ENCODE measurements at places on chromosomes 13 and 19.

- H3K27ac ChIP-seq: no peak overlapping the region
- no peaks in the 10 kb centered on the region for H3K36me3 ChIP-seq
- H3K4me1 ChIP-seq: no peaks in the 10 kb centered on the region
- H3K27me3 ChIP-seq: no peaks in the 10 kb centered on the region
- DNase-seq: no peak
Observed at GRCh38 chr13:109945206-109945960, 159.0 kb upstream of the IRS2 start.

- H3K4me3 ChIP-seq: no peak overlapping the region
- DNase-seq: no peak
- H3K4me1 ChIP-seq: peaks cover 6% of the 10 kb centered on the region
Observed at GRCh38 chr19:46189971-46190888, 39.3 kb upstream of the IGFL1 start.

DNA sequence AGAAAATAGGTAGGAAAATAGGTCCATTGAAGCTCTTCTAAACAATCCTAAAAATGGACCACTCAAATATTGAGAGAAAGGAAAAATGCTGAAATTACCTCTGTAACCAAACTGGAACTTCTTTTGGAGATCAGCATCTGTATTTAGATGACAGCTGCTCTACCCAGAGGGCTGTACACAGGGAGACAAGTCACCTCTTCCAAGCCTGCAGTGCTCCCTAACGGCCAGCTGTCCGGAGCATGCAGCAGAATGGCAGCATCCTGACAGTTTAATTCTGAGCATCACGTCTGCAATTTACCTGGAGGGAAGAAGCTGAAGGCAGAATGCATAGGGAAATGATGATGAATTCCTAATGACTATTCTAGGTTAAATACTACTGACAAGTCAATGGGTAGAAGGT, 62.8 kb upstream of the DIAPH3 start:
- no peaks in the 10 kb centered on the region for H3K27me3 ChIP-seq
- H3K36me3 ChIP-seq: no peaks in the 10 kb centered on the region
- peak; percentile 8 for DNase-seq
- no peak overlapping the region for H3K4me3 ChIP-seq
- H3K27ac ChIP-seq: no peak overlapping the region

- peaks cover 7% of the 10 kb centered on the region for H3K4me1 ChIP-seq
- DNase-seq: peak; percentile 97
- peak overlapping the region; percentile 27 for H3K4me3 ChIP-seq
- H3K27ac ChIP-seq: 0 out of 3 replicates have a peak overlapping the region, but pooled peaks have one; percentile 32
- no peaks in the 10 kb centered on the region for H3K36me3 ChIP-seq
- H3K27me3 ChIP-seq: no peaks in the 10 kb centered on the region
Observed at GRCh38 chr19:47479701-47480503, 4.1 kb downstream of the KPTN start.

- H3K27me3 ChIP-seq: peaks cover 4% of the 10 kb centered on the region
- peaks cover 29% of the 10 kb centered on the region for H3K4me1 ChIP-seq
- peaks cover 5% of the 10 kb centered on the region for H3K36me3 ChIP-seq
- H3K4me3 ChIP-seq: no peak overlapping the region
- no peak overlapping the region for H3K27ac ChIP-seq
Observed at GRCh38 chr19:55488986-55489710, 912 bp downstream of the SSC5D start.

GRCh38 chr13:60398907-60399589, 2.0 kb downstream of the TDRD3 start:
- peaks cover 4% of the 10 kb centered on the region for H3K4me1 ChIP-seq
- H3K27ac ChIP-seq: peak overlapping the region; percentile 71
- no peaks in the 10 kb centered on the region for H3K27me3 ChIP-seq
- no peaks in the 10 kb centered on the region for H3K36me3 ChIP-seq

- DNase-seq: no peak
- H3K4me3 ChIP-seq: no peak overlapping the region
- no peaks in the 10 kb centered on the region for H3K36me3 ChIP-seq
Observed at GRCh38 chr13:23928985-23929384, 31.7 kb upstream of the C1QTNF9B start.

- H3K27ac ChIP-seq: no peak overlapping the region
- H3K27me3 ChIP-seq: no peaks in the 10 kb centered on the region
- no peaks in the 10 kb centered on the region for H3K4me1 ChIP-seq
- no peak for DNase-seq
Observed at GRCh38 chr13:88162076-88162702, 491.0 kb downstream of the SLITRK5 start.

DNA sequence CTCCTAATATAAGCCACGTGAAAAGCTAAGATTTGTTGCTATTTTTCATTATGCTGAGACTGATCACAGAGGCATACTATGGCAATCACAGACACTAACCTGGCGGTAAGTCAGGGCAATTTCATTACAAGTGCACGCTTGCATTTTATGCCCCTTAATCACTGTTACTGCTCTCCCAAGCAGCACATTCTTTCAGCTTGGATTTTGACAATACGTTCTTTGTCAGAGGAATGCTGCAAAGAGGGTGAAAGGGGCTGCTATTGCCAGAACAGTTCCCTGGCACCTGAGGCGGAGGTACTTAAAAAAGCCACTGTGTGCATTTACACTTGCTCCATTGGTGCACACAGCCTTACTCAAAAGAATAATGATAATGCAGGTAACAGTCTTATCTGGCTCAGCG, 346.6 kb downstream of the RFC3 start:
- H3K27ac ChIP-seq: no peak overlapping the region
- no peaks in the 10 kb centered on the region for H3K36me3 ChIP-seq
- H3K4me3 ChIP-seq: no peak overlapping the region
- H3K27me3 ChIP-seq: no peaks in the 10 kb centered on the region

- H3K27ac ChIP-seq: no peak overlapping the region
- DNase-seq: no peak
- no peaks in the 10 kb centered on the region for H3K27me3 ChIP-seq
- no peak overlapping the region for H3K4me3 ChIP-seq
Observed at GRCh38 chr13:75968103-75968838, 332.1 kb downstream of the LMO7 start.

DNA sequence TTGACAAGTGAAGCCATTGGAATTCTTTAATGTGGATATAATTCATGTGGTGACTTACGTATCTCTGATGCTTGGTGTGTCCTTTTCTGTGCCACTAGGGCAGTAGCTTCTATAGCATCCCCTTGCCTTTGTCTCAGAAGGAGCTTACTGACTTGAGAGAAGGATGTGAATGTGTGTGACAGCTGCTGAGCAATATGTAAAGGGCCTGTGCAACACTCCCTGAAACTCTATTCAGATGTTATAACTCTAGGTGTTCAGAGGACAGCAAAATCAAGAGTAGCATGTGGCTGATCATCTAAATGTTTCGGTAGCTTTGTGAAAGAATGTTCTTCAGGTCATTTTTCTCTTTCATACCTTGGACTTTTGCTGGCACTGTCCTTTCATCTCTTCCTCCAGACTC, 189.5 kb downstream of the LMO7 start:
- no peaks in the 10 kb centered on the region for H3K36me3 ChIP-seq
- no peaks in the 10 kb centered on the region for H3K27me3 ChIP-seq

DNA sequence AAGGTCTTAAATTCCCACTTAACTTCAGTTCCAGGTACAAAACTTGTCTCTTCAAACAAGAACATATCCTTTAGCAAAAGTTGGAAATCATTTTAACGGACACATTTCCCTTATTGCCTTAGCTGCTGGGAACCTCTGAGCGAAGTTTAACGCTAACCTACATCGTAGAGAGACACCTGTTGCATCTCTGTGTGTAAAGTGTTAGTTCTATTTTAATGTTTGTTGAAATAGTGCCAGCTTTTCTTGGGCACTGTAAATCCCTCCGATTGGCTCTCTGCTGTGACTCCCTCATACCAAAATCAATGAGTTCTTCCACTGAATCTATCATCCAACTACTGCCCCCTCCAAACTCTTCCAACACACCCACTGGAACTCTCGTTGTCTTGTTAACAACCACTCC, 2.3 kb upstream of the HIF3A start:
- H3K27ac ChIP-seq: no peak overlapping the region
- H3K27me3 ChIP-seq: peaks cover 7% of the 10 kb centered on the region
- no peaks in the 10 kb centered on the region for H3K36me3 ChIP-seq

DNA sequence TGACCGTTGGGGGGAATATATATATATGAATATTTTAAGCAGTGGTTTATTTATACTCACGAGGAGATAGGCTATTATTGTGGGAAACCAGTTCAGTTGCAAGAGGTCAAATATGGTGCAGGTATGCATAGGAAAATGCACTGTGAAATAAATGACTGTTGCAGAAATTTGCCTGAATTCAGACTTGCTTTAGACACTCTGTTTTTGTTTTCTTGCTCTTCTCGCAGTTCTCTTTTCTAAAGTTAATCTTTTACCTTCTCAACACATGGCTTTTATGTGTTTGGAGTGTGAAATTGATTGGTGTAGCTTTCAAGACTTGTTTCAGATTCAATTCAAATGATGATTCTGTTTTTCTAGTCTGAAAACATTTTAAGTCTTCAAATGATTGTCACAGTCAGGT, 109.7 kb downstream of the LRCH1 start:
- no peak overlapping the region for H3K4me3 ChIP-seq
- H3K36me3 ChIP-seq: no peaks in the 10 kb centered on the region
- H3K27me3 ChIP-seq: no peaks in the 10 kb centered on the region
- no peak for DNase-seq
- H3K4me1 ChIP-seq: no peaks in the 10 kb centered on the region

- no peaks in the 10 kb centered on the region for H3K36me3 ChIP-seq
- no peaks in the 10 kb centered on the region for H3K4me1 ChIP-seq
- DNase-seq: no peak
- H3K27ac ChIP-seq: no peak overlapping the region
- H3K27me3 ChIP-seq: no peaks in the 10 kb centered on the region
Observed at GRCh38 chr13:65400702-65401101, 1829.4 kb downstream of the PCDH9 start.

DNA sequence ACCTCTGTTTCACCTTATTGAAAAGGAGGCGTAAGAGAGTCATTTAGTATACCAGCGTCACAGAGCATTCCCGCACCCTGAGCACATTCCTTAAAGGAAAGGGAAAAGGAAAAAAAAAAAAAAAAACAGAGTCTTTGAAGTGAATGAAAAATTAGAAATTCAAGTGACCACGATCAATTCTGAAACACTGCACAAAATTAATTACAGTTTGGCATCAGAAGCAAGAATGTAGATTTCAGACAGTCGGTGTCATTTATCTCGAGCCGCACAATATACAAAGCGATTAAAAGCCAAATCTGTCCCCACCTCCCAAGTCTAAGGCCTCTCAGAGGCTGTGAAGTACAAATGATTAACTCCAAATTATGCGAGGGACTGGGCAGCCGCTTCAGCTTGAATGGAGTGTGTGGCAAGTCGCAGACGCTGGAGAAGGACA, 173.7 kb upstream of the ZNF507 start:
- DNase-seq: no peak
- H3K4me1 ChIP-seq: no peaks in the 10 kb centered on the region
- H3K4me3 ChIP-seq: no peak overlapping the region
- H3K36me3 ChIP-seq: no peaks in the 10 kb centered on the region
- no peak overlapping the region for H3K27ac ChIP-seq

DNA sequence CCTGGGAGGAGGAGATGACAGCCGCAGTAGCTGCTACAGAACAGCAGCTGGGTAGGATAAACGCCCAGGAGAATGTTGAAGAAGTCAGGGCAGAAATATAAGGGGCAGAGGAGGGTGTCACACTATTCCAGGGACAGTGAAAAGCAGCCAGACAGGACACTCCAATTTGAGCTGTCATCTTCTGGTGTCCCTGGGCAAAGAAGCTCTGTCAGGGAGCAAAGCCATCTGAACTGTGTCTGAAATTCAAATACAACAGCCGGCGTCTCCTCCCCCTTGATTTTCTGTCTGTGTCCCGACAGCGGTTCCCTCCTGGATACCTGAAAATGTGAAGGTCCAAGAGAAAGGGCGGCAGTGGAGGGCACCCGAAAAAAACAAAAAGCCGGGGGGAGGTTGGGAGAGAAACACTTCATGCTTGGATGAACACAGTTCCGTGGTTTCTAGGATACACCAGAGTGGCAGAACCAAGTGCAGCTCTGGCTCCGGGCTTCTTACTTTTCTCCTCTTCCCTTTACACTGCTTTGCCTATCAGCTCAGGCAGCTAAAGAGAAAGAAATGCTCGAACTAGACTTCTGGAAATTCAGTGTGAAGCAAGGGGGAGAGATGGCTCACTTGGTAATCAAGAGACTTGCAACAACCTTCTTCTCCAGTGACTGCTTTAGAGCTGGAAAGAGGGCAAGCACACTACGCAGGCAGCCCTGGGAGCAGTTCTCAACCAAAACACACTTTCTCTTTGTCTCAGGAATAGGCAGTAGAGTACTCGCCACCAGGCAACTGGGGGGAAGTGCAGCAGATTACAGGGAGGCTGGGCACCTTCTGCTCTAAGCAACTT, 465.6 kb downstream of the ITGBL1 start:
- H3K36me3 ChIP-seq: no peaks in the 10 kb centered on the region
- no peak overlapping the region for H3K4me3 ChIP-seq
- H3K4me1 ChIP-seq: no peaks in the 10 kb centered on the region
- no peaks in the 10 kb centered on the region for H3K27me3 ChIP-seq
- DNase-seq: no peak
- H3K27ac ChIP-seq: no peak overlapping the region

DNA sequence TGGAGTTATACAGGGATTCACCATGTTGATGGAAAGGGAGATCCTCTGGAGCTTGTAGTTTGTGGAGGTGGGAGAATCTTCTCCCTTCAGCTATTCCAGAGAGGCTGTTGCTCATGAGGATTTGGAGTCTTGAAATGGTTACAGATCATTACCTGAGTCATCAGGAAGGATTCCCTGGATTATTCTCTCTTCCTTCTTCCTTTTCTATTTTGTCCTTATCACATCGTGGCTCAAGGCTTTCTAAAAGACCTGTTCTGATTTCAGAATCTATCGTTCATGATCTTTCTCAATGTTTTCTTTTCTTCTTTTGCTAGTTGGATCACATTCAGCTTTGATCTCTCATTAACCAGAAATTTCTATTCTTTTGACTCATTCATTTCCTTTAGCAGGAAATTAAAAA, 196.0 kb downstream of the KLF5 start:
- no peak overlapping the region for H3K27ac ChIP-seq
- no peaks in the 10 kb centered on the region for H3K4me1 ChIP-seq
- no peak overlapping the region for H3K4me3 ChIP-seq
- H3K27me3 ChIP-seq: no peaks in the 10 kb centered on the region
- H3K36me3 ChIP-seq: no peaks in the 10 kb centered on the region

DNA sequence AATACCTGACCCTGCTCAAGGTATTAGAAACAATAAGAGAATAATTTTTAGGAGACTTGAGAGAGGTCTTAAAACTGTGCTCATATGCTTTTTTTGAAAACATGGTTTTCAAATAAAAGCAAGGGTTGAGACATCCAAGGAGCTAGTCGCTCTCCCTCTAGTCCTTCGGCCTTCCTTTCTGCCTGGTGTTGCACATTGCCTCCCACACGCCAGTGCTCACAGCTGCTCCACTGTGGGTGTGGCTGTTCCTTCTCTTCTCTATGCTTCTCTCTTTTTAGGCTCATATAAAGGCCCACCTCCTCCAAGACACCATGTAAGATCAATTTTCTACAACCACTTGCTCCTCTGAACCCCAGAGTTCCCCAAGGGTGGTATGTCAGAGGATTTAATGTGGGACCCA, 352.6 kb downstream of the ENOX1 start:
- no peak for DNase-seq
- H3K4me3 ChIP-seq: no peak overlapping the region

DNA sequence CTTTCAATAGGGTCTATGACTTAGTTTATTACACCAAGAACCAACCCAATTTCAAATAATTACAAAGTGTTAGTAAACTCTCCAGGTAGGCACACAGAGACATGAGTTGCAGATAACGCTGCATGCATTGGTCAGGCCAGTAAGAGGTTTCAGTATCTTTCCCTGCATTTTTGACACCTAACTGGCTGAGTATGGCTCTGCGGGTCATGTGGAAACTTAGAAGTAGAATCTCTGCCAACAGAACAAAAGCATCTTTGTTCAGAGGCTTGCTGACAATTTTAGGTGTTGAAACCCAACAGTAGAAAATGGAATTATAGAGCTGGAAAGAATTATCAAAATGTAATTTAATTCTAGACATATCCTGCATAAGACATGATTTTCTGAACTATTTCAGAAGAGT, 25.3 kb downstream of the HTR2A start:
- H3K36me3 ChIP-seq: no peaks in the 10 kb centered on the region
- H3K27me3 ChIP-seq: no peaks in the 10 kb centered on the region
- DNase-seq: no peak
- H3K4me3 ChIP-seq: no peak overlapping the region
- H3K27ac ChIP-seq: no peak overlapping the region

All from K562 (cell line).